Cerebellar nuclear complex (tissue), 1 donor: ENCODE measurements at places on chromosomes 1 and 21.

- no peak for DNase-seq
Measured at GRCh38 chr1:13708380-13708982, 8.5 kb downstream of the PRDM2 start.

DNA sequence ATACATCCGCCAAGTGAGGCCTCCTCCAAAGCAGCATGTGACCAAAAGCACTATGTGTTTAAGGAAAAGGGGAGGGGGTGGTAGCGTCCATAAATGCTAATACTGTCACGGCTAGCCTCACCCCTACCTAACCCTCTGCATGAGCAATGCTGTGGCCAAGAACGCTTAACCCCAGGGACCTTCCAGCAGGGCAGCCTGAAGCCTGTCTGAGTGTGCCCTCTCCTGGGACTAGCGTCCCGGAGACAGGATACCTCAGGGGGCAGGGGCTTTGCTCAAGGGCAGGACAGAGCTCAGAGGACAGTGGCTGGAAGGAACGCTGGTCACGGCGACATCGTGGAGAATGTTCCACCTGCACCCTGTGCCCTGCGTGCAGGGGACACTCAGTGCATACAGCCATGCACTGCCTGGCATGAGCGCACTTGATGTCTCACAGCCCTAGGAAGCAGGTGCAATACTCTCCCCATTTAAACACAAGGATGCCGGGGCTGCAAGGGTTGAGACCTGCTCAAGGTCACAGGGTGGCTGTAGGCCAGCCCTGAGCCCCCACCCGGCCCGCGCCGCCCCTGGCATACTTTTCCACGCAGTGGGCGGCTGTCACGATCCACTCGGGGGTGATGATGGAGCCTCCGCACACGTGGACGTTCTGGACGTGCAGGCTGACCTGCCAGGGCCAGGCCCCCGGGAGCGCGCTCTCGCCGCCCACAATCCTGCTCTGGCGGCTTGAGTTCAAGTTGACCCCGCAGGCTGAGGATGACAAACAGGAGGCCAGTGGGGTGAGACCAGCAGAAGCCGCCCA is 35.0 kb downstream of the TMPRSS2 start:
- DNase-seq: no peak

DNA sequence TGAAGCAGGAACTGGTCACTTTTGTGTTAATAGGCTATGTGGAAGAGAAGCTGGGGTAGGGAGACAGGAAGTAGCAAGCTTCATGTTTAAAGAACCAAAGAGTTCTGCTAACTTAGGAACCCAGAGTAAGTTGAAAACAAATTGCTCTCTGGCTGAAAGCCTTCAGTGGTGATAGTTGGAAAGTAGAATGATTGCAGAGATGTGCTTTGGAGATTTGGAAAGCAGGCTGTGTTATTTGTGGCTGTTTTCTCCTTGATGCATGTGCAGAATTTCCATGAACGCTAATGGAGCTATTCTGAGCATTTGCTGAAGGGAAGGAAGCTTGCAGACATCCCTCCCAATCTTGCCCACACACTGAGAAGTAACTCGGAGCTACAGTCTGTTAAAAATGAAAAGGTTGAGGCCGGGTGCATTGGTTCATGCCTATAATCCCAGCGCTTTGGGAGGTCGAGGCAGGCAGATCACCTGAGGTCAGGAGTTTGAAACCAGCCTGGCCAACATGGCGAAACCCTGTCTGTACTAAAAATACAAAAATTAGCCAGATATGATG is 45.7 kb downstream of the TCEANC2 start:
- no peak for DNase-seq

DNA sequence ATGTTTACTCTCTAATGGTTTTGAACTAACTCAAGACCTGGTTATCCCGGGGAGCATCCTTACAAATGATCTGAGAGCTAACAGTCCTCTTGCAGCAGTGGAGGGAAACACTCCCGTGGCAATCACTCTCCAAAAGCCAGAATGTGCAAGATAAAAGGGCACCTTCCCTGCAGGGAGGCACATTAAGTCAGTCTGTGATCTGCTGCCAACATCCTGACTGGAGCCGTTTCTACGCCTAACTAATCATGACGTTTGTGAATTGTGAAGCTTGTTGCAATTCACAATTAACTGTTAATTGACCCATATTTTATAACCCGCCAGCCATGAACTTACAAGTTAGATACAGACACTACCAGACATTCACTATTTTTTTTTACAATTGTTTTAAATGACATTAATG is 52.1 kb upstream of the LGALS8 start:
- no peak for DNase-seq

DNA sequence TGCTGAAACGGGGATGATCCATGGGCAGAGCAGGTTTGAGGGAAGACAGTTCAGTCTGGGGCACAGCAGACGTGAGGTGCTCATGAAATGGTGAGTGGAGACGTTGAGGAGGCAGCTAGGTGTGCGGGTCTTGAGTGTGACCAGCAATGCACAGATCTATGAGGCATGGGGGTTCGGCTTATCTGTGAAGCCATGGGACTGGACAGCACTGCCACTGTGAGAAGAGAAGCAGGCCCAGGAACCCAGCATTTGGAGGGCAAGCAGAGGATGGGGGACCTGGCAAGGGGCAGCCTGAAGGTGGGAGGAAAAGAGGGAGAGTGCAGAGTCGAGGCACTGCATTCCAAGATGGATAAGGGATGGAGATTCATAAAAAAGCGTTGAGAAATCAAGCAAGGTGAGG is 8.0 kb downstream of the CSF1 start:
- DNase-seq: no peak

GRCh38 chr1:198939956-198940355 is 301.1 kb downstream of the PTPRC start:
- no peak for DNase-seq

- DNase-seq: no peak
Measured at GRCh38 chr1:161390559-161390858, 22.8 kb upstream of the CFAP126 start.

DNA sequence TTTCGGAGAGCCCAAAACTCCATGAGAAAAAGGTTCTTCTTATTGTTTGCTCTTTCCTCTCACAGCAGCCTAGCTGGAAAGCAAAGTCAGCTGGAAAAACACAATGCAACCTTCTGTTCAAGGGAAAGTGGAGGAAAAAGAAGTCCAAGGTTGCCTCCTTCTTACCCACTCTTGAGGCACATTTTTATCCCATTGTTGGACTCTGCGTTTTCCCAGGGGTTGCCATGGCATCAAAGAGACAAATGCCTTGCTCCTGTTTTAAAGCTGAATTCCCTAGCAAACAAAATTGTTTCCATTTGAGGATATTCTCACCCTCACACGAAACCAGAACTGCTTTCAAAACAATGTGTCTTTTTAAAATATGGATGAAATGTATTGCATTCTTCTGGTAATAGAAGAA is 45.1 kb upstream of the PALMD start:
- DNase-seq: no peak

DNA sequence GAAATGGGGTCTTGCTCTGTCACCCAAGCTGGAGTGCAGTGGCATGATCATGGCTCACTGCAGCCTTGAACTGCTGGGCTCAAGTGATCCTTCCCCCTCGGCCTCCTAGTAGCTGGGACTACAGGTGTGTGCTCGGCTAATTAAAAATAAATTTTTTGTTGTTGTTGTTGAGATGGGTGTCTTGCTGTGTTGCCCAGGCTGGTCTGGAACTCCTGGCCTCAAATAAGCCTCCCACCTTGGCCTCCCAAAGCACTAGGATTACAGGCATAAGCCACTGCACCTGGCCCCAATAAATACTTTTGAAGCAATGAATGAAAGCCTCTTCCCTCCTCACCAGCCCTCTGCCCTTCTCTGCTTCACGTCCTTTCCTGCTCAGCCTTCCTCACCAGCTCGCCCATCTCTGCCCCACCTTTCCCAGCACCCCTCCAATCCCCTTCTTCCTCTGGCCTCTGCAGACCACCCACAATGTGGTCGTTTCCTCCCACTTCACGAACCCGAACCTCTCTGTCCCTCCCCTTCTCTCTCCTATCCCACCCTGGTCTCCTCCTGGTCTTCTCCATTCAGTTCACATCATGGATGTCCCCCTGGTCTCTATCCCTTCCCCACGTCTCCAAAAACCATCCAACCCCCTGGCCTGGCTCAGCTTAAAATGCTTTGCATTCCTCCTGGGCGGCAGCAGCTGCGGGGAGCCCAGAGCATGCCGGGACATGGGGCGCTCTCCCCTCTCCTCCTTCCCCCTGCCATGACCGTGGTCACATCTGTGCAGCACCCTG is 38.4 kb downstream of the RAP1GAP start:
- no peak for DNase-seq

DNA sequence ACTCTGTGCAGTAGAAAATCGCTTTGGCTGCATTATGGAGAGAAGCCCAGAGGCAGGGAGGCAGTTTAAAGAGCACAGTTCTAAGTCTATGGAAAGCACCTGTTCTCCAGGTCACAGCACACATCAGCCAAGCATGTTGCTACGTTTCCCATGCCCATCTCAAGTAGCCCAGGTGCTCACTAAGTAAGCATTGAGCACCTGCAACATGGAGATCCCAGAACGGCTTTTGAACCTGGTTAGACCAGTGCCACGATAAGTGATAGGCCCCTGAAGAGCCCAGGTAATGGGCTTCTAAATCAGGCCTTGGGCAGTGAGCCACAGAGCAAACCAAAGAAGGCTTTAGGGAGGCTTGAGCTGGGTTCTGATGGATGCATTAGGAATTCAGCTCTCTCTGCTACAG is 186.2 kb downstream of the C1orf94 start:
- no peak for DNase-seq

GRCh38 chr1:71693581-71693980 is 588.8 kb downstream of the NEGR1 start:
- DNase-seq: no peak

DNA sequence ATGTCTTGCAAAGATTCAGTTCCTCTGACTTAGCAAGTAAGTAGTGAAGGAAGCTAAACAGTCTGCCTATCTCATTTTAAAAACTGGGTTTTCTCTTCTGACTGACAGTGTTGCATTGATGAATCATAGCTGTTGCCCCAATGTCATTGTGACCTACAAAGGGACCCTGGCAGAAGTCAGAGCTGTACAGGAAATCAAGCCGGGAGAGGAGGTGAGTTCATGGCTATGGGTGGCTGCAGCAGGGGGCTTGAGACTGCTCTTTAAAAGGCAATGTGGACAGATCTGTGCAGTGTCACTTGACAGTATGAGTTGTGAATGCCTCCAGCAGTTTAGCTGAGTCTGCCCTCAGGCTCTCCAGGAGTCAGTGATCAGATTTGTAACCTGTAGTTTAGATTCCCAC is 46.6 kb downstream of the SMYD2 start:
- no peak for DNase-seq

DNA sequence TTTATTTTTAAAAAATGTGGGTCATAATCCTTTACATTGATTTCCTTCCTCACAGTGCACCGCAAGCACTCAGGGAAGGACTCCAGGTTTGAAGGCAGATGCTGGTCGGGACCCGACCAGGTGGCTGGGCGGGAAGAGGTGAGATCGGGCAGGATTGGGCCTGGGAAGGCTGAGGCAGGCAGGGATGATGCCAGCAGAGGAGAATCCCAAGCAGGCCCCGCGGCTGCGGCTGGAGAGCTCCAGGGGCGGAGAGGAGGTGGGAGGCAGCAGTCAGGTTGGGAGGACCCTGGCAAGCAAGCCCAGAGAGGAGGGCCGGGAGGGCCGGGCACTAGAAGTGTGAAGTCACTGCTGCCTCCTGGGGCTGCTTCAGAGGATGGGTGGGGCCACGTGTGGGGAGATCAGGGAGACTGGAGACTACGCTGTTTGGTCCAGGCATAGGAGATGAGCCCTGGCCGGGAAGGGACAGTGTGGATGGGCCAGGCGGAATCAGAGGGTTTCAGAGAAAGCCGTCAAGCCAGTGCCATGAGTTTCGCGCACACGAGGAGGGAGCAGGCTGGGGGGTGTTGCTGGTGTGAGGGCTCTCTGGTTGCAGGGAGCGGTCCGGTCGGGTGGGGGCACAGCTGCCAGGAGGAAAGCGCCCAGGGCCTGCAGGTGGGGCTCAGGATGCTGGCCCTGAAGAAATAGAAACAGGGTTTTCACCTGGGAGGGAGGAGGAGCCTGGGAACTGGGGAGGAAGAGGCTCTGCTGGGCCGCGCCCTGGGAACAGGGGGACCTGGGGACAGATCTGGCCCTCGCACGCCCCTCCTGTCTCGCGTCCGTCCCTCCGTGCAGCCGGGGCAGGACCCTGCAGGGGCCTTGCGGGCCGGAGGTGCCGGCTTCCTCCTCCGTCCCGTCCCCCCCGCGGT is 888 bp upstream of the COL18A1 start:
- DNase-seq: no peak

DNA sequence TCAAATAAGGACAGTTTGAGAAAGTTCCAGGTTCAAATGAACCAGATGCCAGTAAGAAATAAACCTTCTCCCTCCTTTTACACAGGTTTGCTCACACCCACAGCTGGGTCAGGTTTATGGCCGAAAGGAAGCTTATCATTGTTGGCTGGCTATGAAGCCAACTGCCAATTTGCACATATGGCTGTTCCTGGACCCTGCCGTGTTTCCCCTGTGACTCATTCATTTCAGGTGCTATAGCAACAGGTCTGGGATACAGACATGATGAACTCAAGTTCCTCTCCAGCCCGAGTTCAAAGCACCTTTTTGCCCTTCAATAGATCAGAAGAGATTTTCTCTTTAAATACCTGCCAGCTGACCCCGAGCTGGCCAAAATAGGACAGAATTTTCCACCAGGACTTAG is 134.4 kb upstream of the SMYD2 start:
- DNase-seq: no peak

GRCh38 chr1:39640861-39641260 is 1.4 kb upstream of the HEYL start:
- DNase-seq: no peak

DNA sequence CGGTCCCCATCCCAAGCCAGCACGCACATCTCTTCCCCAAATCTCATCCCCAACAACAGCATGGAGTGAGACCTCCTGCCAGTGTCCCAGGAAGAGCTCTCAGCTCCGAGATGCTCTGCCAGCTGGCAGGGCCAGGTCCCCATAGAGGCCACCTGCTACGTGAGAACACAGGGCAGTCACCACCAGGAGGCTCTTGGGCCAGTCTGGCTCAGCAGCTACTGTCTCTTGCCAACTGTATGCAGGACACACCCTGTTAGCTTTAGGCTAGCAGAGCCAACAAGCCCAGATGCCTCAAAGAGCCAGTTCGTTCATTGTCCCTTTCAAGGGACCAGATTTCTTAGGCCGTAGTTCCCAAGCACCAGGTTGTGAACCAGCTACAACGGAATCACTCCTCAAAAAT is 36.9 kb downstream of the FBXO2 start:
- no peak for DNase-seq

DNA sequence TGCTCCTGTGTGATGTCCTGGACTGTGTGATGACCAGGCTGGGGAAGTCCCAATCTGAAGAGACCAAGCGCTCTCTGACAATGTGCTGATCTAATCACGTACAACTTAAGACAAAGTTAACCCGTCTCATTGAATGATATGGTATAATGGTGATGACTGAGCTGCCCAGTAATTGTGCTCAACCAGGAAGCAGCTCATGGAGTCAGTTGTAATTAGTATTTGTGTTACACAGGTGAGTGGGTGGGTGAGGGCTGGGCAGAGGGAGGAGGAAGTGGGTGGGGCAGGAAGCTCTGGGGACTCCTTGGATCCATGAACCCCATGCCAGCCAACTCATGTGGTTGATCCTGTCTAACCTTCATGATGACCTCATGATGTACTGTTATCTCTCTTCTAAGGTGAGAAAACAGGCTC is 8.7 kb upstream of the ECE1 start:
- no peak for DNase-seq

- no peak for DNase-seq
Measured at GRCh38 chr1:15388201-15388880, 21.3 kb upstream of the EFHD2 start.
